Hematopoietic multipotent progenitor cell (in vitro differentiated cells): ENCODE measurements at places on chromosomes 7 and 10.

- peak; percentile 26 for DNase-seq
These were observed 88.6 kb downstream of the LYZL1 start for GRCh38 chr10:29377333-29377961.

GRCh38 chr10:44824607-44825006 lies 86.5 kb upstream of the TMEM72 start:
- DNase-seq: no peak

GRCh38 chr10:69801434-69802315 lies at the start of gene COL13A1:
Gene COL13A1, plus strand, starts transcription at chr10:69801906. Its CDS starts 518 bp downstream, at chr10:69802424.
- no peak for DNase-seq

GRCh38 chr10:87931836-87932230 lies 68.4 kb downstream of the PTEN start:
- DNase-seq: no peak

DNA sequence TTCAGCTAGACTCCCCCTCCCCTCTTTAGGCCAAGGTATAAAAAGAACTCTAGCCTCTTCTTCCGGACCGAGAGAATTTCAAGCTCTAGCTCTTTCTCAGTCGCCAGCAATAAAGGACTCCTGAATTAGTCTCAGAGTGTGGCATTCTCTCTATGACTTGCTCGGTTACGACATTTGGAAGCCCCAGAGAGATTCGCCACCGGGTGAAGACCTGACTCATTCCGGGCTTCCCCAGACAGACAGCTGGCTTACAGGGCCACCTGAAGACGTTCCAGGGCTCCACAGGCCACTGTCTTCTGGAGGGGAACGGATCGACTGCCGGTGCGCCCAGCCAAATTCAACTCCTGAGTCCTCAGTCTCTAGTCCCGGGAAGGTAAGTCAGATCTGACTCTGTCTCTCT lies at the start of gene AKR1B15:
TSS of gene AKR1B15 (plus strand) at position 234 of the 400 bp plus-strand sequence. CDS start 15,510 bp downstream, outside the sequence.
- no peak for DNase-seq

DNA sequence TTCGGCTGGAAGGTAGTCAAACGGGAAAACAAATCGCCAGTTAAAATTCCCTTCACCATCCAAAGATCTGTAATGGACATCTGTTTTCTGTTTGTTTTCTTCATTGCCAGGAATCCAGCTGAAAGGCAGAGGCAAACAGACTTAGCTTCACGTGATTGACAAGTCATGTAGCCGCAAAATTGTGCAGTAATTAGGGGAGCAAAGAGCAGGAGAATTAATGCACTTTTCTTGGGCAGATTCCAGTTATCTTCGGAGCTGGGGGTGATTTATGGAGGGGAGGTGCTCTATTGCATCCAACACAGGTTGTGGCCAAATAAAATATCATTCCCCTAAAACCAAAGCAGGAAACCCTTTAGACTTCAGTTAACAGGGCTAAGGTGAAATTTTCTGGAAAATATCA lies 162.2 kb downstream of the MYOF start:
- no peak for DNase-seq

GRCh38 chr7:16989811-16990413 lies 108.1 kb upstream of the AGR3 start:
- no peak for DNase-seq

DNA sequence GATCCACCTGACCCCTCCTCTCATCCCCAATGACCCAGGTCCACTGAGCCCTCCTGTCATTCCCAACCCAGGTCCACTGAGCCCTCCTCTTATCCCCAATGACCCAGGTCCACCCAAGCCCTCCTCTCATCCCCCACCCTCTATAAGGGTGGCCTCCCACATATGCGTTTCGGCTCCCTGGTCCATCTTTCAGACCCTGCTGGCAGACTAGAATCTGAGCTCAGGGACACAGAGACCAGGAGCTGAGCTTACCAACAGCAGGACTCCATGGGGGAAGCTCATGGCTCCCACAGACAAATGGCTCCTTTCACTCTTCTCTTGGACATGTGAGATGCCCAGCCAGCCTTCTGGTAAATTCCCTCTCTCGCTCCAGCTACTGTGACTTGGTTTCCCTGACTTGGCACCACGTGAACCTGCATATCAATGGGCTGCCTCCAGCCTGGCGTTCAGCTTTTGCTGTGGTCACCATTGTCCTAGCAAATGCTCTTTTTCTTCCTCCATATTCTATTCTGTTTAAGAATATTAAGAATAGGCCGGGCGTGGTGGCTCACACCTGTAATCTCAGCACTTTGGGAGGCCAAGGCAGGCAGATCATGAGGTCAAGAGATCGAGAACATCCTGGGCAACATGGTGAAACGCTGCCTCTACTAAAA lies 24.8 kb upstream of the INPP5A start:
- DNase-seq: no peak

DNA sequence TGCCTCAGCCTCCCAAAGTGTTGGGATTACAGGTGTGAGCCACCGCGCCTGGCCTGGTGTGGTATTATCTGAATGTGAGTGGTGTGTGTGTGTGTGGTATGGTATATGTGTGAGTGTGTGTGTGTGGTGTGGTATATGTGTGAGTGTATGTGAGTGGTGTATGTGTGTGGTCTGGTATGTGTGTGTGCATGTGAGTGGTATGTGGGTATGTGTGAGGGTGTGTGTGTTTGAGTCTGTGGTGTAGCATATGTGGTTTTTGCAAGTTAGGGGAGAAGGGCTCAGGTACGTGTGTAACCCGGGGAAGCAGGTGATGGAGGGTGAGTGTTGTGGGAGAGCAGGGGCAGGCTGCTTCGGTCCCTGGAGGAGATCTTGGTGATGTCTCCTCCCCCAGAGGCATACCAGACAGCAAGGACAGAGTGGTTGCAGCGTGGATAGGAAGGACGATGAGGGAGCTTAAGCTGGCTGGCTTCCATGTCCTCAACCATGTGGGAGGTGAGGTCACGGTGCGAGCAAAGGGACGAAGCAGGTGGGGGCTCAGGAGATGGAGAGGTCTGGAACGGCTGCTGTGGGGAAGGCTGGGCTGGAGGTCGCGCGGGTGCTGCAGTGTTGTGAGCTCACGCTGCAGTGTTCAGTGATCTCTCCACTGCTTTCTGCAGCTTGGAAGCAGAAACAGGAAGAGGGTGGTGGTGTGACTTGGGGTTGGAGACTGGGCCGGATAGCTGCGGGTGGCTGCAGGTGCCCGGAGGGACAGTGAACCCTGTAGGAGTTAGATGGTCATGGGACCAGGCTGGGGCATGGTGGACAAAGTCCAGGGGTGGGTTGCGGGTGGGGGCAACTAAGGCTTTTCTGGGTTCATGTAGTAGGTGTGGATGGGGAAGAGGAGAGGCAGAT lies 5.0 kb downstream of the ZYX start:
- peak; percentile 56 for DNase-seq

DNA sequence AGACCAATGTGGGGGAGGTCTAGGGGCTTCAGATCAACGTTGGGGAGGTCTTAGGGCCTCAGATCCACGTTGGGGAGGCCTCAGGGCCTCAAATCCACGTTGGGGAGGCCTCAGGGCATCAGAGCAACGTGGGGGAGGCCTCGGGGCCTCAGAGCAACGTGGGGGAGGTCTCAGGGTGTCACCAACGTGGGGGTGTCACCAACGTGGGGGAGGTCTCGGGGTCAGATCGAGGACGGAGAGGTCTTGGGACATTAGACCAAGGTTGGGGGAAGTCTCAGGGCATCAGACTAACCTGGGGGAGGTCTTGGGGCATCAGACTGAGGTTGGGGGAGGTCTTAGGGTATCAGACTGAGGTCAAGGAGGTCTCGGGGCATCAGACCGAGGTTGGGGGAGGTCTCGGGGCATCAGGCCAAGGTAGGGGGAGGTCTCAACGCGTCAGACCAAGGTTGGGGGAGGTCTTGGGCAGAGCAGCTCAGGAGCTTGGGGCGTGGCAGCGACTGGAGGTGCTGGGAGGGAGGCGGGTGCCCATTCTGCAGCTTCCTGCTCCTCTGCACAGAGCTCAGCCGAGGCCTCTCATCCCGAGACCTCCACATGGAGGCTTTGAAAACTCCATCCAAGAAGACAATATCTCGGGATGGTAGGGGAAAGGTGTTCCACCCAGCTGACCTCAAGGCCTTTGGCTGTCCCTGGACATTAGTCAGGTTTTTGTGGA lies 159.8 kb downstream of the WDR37 start:
- DNase-seq: no peak

DNA sequence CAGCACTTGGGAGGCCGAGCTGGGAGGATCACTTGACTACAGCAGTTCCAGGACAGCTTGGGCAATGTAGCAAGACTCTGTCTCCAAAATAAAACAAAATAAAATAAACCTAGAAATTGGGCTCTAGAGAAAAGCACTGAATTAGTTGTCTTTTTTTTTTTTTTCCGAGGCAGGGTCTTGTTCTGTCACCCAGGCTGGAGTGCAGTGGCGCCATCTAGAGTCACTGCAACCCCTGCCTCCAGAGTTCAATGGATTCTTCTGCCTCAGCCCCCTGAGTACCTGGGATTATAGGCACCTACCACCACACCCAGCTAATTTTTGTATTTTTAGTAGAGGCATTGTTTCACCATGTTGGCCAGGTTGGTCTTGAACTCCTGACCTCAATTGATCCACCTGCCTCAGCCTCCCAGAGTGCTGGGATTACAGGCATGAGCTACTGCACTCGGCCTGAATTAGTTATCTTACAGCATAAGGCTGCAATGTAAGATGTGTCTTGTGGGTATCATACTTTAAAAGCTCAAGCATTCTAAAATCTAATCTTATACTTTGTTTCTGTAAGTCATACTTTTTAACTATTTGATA lies 12.8 kb downstream of the MEIG1 start:
- DNase-seq: peak; percentile 66

DNA sequence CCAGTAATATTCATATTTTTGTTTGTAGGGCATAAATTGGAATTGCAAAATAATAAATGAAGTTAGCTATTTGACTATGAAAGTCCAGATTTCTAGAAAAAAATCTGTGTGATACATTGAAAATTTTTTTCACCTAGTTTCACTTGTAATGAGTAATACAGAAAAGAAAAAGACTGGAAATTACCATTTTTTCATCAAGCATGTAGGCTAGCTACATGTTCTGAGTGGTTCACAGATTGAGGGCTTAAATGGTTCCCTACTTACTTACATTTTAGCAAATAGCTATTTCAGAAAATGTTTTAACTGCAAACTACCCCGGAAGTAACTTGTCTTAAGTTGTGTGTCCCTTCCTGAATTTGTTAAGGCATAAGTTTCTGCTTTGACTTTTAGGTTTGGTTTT lies 396.0 kb downstream of the PHF14 start:
- no peak for DNase-seq

DNA sequence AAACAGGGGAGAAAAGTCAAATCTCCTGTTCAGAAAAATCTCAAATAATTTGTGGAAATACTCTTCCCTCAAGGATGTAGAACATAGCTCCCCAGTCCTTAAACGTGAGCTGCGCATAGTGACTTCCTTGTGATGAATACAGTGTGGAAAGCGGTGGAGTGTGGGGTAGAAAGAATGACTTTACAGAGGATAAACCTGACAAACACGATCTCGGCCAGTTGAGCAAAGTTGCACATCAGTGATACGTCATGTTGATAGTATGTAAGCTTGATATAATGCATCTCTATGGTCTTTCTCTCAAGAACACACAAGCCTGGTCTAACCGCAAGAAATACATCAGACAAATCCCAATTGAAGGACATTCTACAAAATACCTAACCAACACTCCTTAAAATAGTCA lies 32.0 kb upstream of the ZCCHC24 start:
- DNase-seq: no peak

GRCh38 chr10:110081911-110082310 lies 74.1 kb downstream of the ADD3 start:
- no peak for DNase-seq

GRCh38 chr7:121546632-121547543 lies 150.8 kb upstream of the FAM3C start:
- DNase-seq: no peak

DNA sequence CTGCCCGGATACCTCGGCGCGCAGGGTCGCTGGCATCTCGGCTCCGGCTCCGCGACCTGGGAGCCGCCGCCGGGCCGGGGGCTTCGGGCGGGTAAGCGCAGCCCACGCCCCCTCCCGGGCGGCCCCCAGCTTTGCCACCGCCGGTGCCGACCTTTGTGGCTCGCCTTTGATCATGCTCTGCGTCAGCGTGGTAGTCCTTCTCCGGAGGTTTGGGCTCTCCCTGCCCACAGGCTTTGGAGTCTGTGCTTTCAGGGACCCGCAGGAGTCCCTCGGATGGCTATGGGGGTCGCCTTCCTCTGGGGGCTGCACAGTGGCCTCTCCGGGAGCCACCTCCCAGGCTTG lies 7.3 kb downstream of the ATP6V1F start:
- DNase-seq: no peak

DNA sequence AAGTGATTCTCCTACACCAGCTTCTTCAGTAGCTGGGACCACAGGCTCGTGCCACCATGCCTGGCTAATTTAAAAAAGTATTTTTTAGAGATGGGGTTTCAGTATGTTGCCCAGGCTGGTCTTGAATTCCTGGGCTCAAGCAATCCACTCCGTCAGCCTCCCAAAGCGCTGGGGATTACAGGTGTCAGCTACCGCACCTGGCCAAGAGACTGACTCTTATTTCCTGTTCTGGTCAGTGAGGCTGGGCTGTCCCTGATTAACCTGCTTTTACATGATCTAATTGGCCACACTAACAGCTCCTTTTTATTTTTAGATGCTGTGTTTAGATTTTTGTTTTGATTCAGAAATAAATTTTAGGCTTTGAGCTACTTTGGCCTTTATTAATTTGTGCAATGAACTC lies 203.9 kb downstream of the NXPH1 start:
- no peak for DNase-seq

DNA sequence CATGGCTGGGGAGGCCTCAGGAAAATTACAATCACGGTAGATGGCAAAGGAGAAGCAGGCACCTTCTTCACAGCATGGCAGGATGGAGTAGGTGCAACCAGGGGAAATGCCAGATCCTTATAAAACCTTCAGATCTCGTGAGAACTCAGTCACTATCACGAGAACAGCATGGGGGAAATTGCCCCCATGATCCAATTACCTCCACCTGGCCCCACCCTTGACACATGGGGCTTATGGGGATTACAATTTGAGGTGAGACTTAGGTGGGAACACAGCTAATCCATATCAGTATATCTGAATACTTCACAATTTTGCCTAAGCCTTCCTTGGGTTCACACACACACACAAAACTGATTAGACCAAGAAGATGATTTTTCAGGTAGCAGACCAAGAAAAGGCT lies 145.1 kb upstream of the COL1A2 start:
- no peak for DNase-seq

DNA sequence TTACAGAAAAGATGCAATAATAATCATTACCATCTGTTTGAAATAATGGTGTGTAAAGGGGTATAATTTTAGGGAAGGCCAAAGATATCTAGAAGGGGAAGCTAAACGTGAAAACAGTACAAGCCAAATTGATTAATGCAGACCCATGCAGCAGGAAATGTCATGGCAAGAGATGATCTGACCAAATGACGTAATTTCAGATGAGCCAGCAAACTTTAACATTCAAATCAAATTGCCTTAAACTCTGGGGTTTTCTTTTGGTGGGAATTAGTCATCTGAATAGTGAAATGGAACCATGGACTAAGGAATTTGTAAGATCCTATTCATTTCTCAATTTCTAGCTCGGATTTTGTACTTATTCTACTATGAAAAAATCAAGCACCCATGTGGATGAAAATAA lies 21.4 kb upstream of the SCIN start:
- peak; percentile 18 for DNase-seq
